HFF-Myc (cell line): ENCODE measurements at places on chromosomes 7 and 10.
A peak's percentile ranks its signal among the peaks of the same experiment; 100 is the strongest.

DNA sequence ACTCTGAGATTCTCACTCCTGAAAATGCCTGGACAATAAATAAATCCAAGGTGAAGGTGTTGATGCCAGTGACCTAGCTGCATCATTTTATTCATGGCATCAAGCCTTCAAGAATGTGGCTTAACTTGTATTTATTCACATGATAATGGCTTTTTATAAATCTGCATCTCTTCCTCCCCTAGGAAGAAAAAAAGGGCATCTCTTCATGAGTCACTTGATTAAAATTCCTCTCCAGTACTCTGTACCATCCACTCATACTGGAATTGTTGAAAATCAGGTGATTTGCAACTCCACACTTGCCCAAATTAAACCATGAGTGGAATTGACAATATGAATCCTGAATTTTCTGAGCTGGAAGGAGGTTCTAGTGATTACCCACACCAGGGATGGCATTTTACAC is 30.2 kb downstream of the PTPRE start:
- no peak for DNase-seq

GRCh38 chr7:106254525-106255116 is 30.2 kb downstream of the NAMPT start:
- DNase-seq: no peak

GRCh38 chr7:30920021-30920583 is 8.4 kb downstream of the AQP1 start:
- no peak for DNase-seq

GRCh38 chr7:115689941-115690340 is 340.6 kb downstream of the TFEC start:
- DNase-seq: peak; percentile 53

DNA sequence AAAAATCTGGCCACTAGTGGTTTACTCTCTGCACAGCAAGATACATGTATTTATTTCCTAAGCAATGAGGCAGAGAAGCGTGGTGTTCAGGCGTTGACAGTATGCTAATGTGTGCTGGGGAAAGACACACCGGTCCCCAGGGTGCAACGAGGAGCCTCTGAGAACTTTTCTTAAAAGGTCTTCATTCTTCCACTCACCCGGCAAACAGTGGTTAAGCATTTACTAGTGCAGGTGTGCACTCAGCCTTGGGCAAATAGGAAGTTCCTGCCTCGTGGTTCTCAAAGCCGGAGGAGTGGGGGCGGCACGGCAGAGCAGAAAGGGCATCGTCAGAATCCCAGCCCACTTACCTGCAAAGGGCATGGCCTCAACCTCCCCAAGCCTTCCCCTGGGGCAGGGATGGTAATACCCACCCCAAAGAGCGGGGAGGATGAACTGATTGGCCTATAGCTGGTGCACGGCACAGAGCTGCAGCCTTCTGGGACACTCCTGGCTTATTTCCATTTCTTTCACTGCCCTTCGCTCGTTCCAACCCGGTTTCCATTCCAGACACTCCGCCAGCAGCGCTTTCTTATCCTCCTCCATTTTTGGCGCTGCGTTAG is 184.3 kb upstream of the CTBP2 start:
- no peak for DNase-seq

GRCh38 chr7:138668946-138669345 is 32.2 kb downstream of the SVOPL start:
- DNase-seq: no peak
